NCI-H774 (cell line): ENCODE measurements at places on chromosomes 12 and 14.

GRCh38 chr12:32893043-32893442 lies 3.5 kb downstream of the PKP2 start:
- DNase-seq = no peak

DNA sequence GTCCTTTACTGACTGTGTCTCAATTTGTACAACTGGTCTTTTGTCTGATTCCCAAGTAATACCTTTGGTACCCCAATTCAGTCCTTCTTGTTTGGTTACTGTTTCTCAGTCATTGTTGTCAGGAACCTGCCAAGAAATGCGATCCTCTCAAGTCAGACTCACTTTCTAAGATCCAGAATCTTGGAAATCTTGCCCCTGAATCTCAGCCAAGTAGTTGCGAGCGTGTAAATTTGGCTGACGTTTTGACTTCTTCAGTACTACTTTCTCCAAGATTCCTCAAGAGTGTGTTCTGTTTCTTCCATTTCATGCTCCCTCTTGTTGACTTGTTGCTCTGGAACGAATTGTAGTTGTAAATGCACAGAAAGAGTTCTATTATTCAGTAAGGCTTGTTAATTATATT lies 114.0 kb downstream of the MSRB3 start:
- DNase-seq = no peak

GRCh38 chr12:116236148-116236731 lies 41.3 kb downstream of the MED13L start:
- peak; percentile 64 for DNase-seq

- DNase-seq = peak; percentile 12
These were observed 45.8 kb upstream of the BATF start for GRCh38 chr14:75476274-75476995.

DNA sequence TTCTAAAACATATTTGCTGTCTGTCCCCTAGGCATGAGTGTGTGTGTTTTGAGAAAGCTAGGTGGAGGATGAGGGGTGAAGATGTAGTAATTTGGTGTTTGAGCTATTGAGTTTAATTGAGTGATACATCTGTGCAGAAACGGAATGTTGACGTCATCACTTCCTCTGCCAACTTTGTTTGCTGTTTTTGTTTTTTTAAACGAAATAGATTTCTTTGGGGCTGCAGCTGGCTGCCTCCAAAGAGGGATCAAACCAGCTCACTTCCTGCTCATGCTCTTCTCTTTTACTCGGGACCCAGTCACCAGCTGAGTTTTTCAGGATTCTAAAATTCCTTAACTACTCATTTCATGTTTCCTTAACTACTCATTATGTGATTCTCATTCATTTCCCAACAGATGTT lies 19.5 kb upstream of the CRACR2A start:
- no peak for DNase-seq

GRCh38 chr14:100375266-100375962 lies 52.3 kb downstream of the SLC25A47 start:
- no peak for DNase-seq

DNA sequence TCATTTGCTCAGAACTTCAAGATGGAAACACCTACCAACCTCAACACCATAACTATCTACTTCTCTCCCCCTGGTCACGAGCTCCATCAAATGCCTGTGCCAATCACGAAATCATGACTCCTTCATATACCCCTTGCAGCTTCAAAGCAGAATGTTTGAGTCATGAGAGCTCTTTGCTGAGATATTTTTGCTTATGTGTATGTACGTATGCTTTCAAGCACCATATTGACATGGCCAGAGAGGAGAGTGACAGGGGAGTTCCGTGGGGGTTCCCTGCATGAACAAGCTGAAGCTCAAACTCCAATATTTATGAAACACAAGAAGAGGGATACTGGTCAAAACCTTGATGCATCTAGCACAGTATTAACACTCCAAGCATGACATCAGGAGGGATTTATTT lies 374.4 kb downstream of the DPF3 start:
- DNase-seq = no peak

DNA sequence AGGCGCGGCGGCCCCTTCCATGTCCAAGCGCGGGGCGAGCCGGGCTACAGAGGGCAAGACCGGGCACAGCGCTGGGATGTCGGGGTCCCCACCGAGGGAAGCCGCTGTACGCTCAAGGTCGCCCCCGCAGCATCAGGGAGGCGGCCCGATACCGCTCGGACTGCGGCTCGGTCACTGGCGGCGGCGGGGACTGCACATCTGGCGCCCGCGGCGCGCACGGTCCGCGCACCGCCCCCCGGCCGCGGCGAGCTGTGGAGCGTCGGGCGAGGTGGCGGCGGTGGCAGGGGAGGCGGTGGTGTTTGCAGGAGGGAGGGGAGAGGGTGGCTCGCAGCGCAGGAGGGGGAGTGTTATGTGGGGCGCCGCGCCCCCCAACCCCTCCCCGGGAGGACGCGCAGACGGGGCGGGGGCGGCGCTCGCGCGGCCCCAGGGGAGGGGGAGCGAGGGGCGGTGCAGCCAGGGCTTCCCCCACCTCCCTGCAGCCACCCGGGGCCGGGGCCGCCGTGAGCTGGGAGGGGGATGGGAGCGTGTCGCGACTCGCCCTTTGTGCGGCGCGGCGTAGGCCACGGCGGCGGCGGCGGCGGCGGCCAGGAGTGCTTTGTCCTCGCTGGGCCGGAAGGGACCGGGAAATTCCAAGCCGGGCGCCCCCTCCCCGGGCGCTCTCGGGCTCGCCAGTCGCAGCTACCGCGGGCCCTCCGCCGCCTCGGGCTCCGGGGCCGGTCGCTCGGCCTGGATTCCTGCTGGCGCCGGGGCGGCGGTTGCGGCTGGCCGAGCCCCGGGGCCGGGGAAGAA lies at the start of gene NUAK1:
Gene NUAK1 (minus strand): TSS at position 322 of the 789 bp plus-strand sequence. CDS start 301 bp downstream, at position 21.
- peak; percentile 66 for DNase-seq

DNA sequence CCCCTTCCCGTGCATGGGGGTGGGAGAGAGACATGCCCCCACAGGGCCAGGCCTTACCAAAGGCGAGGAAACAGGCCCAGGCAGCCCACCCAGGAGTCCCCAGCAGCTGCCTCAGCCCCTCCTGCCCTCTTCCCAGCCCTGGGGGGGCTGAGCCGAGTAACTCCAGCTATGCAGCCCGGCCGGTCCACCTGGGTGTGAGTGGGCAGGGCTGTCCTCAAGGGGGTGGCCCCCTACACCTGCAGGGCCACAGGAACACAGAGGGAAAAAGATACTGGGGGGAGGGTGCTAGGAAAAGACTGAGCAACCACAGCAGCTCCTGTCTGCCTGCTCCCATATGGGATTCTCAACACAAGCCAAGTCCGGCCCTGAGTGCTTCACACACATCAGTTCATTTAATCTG lies 7.6 kb downstream of the FIGNL2 start:
- DNase-seq = no peak

DNA sequence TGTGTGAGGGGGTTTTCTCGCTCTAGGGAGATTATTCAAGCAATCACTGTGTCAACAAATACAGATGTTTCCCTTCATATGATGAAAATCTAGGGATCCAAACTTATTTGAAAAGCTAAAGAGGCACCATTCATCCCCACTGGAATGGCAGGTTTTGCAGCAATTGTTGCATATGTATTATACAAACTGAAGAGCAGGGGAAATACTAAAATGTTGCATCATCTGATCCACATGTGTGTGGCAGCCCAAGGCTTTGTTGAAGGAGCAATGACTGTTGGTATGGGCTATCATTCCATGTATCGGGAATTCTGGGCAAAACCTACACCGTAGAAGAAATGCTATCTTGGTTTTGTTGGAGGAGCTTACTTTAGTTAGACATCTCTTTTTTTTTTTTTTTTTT lies 4.1 kb upstream of the PRPF40B start:
- DNase-seq = no peak

DNA sequence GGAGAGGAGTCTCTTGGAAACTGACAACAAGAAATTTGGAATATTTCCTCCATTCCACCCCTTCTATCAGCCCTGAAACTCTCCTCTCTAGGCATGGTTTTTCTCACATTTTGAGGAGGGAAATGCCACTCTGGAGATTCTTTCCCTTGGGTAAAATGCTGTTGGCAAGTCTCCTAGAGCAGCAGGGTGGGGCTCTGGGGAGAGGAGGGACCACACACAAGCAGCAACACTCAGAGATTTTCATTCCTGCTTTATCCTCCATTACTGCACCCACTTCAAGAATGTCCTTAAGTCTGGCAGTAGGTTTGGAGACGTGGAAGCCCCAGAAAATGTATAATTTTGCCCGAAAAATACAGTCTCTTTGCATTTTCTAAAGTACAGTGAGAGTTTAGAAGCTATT lies 130.8 kb upstream of the FLRT2 start:
- no peak for DNase-seq

GRCh38 chr12:104218935-104219334 lies 3.4 kb downstream of the TXNRD1 start:
- DNase-seq = no peak

GRCh38 chr14:54483073-54483745 lies 5.6 kb downstream of the GMFB start:
- no peak for DNase-seq

DNA sequence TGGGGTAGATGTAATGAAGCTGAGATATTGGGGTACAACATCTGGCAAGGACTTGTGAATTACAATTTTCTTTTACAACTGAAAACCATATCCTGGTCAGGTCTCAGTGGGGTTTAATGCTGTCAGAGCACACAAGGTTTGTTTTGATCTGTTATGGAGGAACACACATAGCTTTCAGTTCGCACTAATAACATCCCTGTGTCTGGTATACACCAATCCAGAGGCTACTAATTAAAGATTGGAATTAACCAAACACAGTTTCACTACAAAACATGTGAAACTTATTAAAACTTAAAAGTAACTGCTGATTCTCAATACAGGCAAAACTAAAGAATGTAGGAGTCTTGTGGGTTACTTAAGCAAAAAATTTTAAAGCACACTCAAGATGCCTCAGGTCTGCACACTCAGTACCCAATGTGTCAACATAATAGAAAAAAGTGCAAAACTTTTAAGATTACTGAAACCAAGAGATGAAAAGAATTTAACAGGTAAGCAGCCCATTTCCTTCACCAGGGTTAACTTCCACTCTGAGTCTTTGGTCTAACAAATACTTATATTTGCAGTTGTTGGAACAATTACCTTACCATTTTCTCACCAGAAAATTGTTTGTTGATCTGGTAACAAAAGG lies 77.4 kb downstream of the LLPH start:
- DNase-seq = no peak

GRCh38 chr14:64209444-64210131 lies 84.6 kb downstream of the ESR2 start:
- no peak for DNase-seq

GRCh38 chr12:28870839-28871440 lies 278.1 kb upstream of the FAR2 start:
- DNase-seq = no peak

DNA sequence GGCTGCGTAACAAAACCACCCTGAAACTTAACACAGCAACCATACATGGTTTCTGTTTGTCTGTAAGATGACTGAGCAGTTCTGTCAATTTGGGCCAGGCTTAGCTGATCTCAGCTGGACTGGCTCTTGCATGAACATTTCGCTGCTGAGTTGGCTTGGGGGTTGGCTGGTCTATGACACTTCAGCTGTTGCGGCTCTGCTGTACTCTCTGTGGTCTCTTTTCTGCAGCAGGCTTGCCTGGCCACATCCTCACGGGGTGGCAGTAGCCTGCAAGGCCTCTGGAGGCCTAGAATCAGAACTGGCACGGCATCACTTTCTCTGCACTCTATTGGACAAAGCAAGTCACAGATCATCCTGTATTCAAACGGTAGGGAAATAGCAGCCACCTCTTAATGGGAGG lies 216.2 kb downstream of the BCL11B start:
- DNase-seq = no peak

DNA sequence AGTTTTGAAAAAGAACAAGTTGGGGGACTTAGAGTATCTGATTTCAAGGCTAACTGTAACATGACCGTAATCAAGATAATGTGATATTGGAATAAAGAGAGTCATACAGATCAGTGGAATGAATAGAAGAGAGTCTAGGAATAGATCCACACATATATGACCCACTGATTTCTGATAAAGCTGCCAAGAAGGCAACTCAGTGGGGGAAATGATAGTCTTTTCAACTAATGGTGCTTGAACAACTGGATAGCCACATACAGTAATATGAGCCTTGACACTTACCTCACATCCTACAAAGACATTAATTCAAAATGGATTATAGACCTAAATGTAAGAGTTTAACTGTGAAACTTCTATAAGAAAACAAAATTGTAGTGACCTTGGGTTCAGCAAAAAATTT lies 3.8 kb downstream of the PRKCH start:
- DNase-seq = no peak

GRCh38 chr12:49946086-49946485 lies 4.5 kb upstream of the AQP2 start:
- no peak for DNase-seq

GRCh38 chr12:99157946-99158345 lies 489.6 kb upstream of the GARIN6 start:
- no peak for DNase-seq

GRCh38 chr12:22541496-22542155 lies 2.7 kb downstream of the C2CD5 start:
- no peak for DNase-seq

- DNase-seq = no peak
These were observed 17.9 kb upstream of the ETFBKMT start for GRCh38 chr12:31641509-31642090.

GRCh38 chr14:43207189-43207588 lies 1299.9 kb downstream of the FSCB start:
- DNase-seq = no peak

DNA sequence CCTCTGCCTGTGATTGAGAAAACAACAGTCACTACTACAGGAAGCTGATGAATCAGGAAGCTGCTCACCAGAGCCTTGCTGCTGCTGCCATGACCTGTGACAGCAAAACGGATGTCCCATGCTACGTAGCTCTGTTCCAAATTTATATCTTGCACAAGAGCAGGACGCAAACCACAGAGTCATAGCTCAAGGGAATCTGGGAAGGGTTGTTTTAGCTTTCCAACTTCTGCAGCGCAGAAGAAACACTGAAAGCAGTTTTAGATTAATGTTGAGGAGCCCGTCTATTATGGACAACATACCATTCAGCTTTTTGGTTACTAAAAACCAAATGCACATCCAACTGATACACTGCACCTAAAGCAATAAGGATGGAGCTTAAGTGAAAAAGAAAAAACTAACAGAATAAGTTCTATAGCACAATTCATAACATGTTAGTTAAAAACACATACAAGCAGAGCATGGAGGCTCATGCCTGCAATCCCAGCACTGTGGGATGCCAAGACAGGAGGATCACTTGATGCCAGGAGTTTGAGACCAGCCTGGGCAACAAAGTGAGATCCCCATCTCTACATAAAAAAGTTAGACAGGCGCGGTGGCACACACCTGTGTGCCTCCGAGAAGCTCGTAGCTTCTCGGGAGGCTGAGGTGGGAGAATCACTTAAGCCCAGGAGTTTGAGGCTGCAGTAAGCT lies 1.7 kb upstream of the ANKRD33 start:
- no peak for DNase-seq
